ENCODE measurements at places on chromosomes 5 and 9.

DNA sequence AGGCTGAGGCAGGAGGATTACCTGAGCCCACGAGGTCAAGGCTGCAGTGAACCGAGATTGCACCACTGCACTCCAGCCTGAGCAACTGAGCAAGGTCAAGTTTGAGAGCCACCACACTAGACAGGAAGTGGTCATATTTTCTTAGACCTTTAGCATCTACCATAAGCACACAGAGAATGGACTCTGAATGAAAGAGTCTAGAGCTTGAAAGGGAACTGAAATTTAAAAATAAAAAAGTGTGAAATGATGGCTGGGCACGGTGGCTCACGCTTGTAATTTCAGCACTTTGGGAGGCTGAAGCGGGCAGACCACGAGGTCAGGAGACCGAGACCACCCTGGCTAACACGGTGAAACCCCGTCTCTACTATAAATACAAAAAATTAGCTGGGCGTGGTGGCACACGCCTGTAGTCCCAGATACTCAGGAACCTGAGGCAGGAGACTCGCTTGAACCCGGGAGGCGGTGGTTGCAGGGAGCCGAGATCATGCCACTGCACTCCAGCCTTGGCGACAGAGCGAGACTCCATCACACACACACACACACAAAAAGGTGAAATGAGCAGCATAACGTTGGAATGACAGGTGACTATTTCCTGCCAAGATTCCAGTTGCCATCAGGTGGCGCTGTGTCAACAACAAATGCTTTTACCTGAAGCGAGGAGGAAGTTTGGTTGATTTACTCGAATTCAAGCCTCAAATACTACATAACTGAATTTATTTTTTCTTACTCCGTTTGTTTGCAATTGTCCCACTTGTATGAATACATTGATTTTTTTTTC lies 21.3 kb upstream of the AK3 start:
- DNase-seq = peak; percentile 44

- no peak for DNase-seq
Observed at GRCh38 chr9:93292664-93293328, 108.9 kb downstream of the WNK2 start.

GRCh38 chr5:165497707-165498106 lies 1992.3 kb downstream of the MAT2B start:
- no peak for DNase-seq

DNA sequence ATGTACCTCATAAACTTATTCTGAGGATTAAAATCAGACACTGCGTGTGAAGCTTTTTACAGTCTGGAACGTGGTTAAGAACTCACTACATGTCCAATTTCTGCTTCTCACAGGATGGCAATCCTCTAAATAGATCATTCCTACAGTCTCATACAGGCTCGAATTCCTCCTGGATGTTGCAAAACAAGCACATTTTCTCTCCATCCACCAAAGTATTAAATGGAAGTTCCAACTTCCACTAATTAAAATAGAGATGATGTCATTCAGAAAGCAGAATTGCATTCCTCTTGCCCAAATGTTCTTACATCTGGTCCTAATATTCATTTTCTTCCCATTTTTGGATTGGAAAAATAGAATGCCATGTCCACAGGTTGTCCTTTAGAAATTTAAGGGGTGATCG lies 145.5 kb upstream of the PCA3 start:
- DNase-seq = no peak

DNA sequence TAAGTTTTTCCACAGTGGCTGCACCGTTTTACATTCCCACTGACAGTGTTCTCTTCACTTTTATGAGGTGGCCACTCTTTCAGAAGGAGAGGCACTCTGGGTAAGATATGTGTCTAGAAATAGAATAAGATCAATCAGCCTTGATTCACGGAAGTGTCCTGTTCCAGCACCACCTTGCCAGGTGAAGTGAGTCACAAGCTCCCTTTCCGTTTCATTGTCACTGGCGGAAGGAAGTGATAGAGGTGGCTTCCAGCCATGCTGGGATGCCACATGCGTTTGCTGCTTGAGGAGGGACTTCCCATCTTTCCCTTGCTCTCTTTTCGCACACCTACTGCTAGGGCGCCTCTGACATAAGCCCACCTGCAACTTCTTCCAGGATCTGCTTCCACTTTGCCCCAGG lies 217.1 kb downstream of the PIK3R1 start:
- no peak for DNase-seq

GRCh38 chr5:135643881-135644766 lies 65.3 kb upstream of the CXCL14 start:
- no peak for DNase-seq

- DNase-seq = no peak
Observed at GRCh38 chr9:111599955-111600343, 502 bp upstream of the PTGR1 start.

GRCh38 chr9:122051351-122052321 lies 41.5 kb downstream of the TTLL11 start:
- DNase-seq = no peak

GRCh38 chr5:33315189-33315588 lies 125.6 kb upstream of the TARS1 start:
- DNase-seq = no peak

- no peak for DNase-seq
Observed at GRCh38 chr9:16238623-16239138, 631.8 kb downstream of the BNC2 start.

DNA sequence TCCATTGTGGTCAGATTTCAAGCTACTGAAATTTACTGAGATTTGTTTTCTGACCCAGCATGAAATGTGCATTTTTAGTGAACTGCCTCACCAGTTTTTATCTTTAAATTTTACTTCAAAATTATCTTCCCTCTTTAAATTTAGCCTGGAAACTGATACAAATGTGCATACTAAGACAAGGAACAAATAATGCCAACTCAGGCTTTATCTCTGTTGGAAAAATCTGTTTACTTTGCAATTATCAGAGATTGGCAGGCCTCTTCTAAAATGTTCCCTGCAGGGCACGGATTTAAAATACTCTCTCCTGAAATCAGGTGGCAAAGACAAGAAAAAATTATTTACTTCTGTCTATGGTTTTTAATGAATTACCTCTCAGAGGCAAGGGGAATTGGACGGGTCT lies 151.0 kb upstream of the PTCH1 start:
- DNase-seq = no peak

GRCh38 chr9:13621872-13622564 lies 342.5 kb upstream of the MPDZ start:
- no peak for DNase-seq

- no peak for DNase-seq
Observed at GRCh38 chr9:18473652-18474279, at the start of gene ADAMTSL1. TSS of gene ADAMTSL1 (plus strand) at chr9:18474153. CDS start at chr9:18474233, 80 bp downstream.

DNA sequence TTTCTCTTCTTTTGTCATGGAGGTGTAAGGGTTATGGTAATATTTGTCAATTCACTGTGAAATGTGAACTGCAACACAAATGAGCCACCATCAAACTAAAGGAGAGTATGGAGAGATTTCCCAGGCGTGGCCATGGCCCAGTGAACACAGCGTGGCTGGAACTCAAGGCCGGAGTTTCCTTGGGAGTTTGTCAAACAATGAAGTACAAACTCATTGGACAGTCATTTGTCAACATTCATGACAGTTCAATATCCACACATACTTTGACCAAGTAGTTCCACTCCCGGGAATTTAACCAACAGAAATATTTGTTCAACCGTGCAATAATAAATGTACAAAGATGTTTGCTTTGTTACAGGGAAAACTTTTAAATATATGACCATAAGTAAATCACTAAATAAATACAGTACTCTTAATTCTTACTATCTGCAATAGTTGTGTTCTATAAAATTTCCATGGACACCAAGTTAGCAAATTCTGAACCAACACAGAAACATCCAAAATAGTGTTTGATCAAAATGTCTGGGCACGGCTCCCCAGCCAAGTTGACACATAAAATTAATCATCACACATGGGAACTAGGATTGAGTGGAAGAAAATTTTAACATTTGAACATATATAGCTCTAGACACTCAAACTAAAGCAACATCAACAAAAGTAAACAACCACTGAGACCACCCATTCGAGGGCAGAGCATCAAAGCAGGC lies 87.1 kb downstream of the DIRAS2 start:
- no peak for DNase-seq

DNA sequence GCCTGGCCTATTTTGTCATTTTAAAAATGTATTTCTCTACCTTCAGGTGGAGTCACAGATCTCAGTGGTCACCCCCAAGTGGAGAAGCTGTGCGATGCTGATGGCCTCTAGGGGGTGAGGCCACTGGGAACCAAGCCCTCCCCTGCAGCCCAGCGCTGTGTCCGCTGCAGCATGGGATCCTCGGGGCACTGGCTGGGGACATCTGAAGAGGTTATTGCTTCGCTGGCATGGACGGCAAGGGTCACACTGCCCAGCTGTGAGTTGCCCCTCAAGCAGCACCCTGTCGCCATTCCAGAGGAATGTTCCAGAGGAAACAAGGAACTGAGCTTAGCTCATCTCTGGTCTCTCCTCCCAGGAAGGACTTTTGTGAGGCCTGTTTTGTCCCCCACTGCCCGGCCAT lies 119.6 kb upstream of the S1PR3 start:
- no peak for DNase-seq

GRCh38 chr5:152118676-152119470 lies 194.2 kb upstream of the GLRA1 start:
- no peak for DNase-seq

DNA sequence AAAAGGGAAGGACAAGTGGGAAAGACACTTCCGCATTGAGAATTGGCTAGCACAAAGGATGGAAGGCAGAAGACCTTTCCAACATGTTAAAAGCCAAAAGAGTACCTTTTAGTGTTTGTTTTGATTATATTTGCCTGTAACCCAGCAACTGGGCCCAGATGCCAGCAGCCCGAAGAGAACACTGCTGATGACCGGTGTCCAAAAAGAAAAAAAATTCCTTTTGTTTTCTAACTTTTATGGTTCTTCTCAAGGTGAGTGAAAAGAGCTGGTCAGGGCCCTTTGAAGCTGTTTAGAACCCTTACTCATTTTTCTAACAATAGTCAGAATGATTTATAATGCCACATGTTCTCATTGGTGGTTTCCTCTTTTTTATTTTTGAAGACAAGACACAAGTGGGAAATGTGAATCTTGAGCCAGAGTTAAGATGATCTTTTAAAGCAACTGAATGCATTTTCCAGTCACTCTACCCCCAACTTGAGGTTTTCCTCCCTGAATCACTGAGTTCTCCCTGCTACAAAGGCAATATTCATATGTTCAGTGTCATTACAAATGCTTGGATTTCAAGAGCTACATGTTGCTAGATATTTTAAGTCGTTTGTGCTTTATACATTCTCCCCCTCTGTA lies 32.3 kb upstream of the ZNF462 start:
- DNase-seq = no peak

DNA sequence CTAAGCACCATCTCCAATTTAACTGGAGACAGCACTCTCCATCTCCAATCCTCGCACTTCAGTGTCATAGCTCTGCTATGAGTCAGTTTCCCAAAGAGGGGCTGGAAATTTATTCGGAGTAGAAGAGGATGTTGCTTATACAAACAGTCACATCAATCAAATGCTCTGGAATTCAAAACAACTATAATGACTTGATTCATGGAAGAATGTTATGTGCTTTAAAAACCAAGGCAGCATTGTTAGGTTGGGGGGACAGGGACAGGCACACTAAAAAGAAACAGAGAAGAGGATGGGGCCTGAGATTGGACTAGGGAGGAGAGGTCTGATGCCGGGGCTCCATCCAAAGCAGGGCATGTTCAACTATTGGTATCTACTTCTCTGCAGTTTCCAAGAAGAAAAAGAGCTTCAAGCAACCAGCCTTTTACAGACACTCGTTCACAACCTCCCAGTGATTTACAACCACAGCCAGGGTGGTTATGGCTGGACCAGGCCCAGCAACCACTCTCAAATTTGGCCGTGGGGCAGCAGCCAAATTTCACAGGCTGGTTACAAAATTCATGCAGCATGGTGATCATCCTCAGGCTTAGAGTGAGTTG lies 117.5 kb upstream of the ZNF366 start:
- DNase-seq = no peak

- DNase-seq = no peak
Observed at GRCh38 chr5:1545805-1546355, 22.1 kb upstream of the LPCAT1 start.

- DNase-seq = no peak
Observed at GRCh38 chr9:113701774-113702755, 174.0 kb upstream of the ZNF618 start.

DNA sequence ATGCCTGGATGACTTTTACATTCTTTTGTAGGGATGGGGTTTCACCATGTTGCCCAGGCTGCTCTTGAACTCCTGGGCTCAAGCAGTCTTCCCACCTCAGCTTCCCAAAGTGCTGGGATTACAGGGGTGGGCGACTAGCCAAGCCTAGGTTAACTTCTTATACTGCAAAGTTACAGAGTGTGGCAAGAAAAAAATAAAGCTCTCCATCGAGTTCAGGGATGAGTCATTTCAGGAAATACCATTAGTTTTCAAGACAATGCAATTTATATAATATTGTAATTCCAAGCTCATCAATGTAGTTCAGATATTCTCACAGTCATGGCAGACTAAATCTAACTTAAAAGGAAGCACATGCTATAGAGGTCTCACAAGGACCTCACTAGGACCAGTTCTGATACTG lies 11.5 kb upstream of the ABO start:
- DNase-seq = no peak

- no peak for DNase-seq
Observed at GRCh38 chr9:84485539-84485938, 145.0 kb upstream of the SLC28A3 start.
